ENCODE measurements at places on chromosomes 2 and 18.

GRCh38 chr18:50847192-50847591 is 27.4 kb upstream of the MRO start:
- DNase-seq = no peak

- DNase-seq = no peak
These were observed 133.2 kb downstream of the TMEM17 start for GRCh38 chr2:62372824-62373223.

GRCh38 chr2:43268066-43268953 is 41.9 kb upstream of the ZFP36L2 start:
- no peak for DNase-seq

DNA sequence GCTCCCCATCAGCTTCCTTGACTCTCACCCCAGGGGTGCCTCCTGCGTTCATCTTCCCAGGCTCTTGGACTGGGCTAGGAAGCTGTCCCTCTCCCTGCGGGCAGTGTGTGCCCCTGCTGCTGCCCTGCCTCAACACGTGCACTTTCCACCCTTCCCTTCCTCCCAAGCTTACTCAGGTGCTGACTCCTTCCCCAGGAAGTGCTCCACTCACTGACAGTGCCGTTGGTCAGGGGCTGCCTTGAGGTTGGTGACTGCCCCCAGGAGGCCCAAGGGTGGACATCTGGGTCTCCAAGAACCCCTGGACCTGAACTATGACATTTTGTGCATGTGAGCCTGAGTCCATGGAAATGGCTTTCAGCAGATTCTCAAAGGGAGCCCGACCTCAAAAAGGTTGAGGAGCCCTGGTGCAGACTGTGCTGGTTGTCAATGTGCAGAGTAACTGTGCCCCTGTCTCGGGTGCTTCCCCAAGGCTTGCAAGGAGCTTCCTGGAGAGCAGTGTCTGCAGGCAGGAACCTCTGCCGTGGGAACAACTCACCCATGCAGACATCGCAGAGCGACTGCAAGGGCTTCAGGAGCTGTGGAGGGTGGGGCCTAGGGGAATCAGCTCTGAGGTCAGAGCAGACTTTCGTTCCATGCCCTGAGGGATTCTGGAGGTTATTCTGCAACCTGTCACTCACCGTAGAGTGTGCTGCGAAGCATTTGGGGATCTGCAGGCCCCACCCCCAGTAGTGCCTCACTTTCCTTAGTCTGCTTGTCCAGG is 116.5 kb upstream of the MCFD2 start:
- DNase-seq = no peak

DNA sequence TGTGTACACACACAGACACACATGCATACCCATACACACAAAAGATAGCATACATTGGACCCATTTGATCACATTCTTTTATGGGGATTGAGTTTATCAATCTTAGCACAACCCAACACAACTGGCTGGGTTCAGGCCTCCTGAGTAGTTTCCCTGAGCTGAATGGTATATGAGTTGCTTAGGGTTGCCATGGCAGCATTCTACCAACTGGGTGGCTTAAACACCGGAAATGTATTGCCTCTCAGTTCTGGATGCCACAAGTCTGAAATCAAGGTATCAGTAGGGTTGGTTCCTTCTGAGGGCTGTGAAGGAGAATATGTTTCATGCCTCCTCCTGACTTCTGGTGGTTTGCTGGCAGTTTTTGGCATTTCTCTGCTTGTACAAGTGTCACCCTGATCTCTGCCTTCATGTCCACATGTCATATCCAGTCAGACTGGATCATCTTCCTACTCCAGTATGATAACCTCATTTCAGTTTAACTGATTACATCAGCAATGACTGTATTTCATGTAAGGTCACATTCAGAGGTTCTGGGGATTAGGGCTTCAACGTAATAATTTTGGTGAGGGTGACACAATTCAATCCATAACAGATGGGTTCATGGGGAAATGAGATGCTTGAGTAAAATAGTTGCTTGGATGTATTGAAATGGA is 212.7 kb downstream of the KCNE4 start:
- no peak for DNase-seq

- no peak for DNase-seq
These were observed 466.1 kb upstream of the MC4R start for GRCh38 chr18:60838677-60839076.

- DNase-seq = no peak
These were observed 47.8 kb upstream of the CREB1 start for GRCh38 chr2:207481924-207482323.

DNA sequence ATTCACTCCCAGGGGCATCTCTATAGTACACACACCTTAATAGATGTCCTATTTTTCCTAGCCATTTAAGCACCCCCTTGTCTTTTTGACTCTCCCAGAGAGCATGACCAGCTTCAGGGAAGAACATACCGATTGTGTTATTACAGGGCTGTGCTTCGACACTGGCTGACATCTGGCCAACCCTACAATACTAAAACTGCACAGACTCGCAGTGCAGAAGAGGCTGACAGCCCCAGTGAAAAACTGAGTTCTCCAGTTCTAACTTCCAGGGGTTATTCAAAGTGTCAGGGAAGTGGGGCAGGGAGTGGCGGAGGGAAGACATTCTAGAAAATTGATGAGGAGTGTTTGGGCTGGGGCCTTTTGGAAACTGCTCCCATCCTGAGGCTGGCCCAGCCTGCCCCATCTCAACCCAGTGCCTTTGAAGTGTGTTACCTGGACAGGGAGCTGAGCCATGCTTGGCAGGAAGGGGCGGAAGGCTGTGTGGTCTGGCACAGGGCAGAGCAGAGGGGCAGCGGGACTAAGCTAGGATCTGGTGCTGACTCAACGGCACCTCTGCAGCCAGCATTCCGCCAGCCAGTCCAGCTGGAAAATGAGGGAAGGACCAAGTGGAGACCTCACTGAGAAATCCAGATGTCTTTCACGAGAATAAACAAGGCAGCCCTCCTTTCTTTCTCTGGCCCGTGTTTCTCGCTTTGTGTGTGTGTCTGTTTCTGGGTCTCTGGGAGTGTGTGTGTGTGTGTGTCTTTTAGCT is 15.4 kb upstream of the IGFBP5 start:
- DNase-seq = no peak

DNA sequence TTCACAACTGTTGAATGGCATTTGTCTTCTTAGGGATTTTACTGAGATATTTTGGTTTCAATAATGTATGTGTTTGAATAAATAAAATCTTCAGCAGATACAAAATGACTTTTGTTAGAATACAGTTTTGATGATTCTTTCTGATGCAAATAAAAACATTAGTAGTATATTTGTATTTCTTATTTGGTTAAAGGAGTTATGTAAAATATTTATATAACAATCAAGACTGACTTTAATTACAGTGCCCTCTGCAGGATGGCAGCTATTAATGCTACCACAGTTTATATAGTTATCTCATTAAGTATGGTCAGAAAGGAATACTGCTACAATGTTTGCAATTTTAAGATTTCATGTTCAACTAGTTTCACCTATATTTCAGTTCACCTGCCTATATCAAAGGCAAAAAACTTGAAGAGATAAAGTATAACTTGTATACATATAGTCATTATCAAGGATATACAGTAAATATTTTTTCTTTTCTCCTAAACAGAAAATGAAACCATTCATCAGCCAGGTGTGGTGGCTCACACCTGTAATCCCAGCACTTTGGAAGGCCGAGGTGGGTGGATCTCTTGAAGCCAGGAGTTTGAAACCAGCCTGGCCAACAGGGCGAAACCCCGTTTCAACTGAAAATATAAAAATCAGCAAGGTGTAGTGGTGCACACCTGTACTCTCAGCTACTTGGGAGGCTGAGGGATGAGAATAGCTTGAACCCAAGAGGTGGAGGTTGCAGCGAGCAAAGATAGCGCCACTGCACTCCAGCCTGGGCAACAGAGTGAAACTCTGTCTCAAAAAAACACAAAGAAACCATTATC is 19.8 kb downstream of the ARL5A start:
- no peak for DNase-seq

GRCh38 chr2:216583606-216584005 is 49.6 kb upstream of the IGFBP2 start:
- no peak for DNase-seq

DNA sequence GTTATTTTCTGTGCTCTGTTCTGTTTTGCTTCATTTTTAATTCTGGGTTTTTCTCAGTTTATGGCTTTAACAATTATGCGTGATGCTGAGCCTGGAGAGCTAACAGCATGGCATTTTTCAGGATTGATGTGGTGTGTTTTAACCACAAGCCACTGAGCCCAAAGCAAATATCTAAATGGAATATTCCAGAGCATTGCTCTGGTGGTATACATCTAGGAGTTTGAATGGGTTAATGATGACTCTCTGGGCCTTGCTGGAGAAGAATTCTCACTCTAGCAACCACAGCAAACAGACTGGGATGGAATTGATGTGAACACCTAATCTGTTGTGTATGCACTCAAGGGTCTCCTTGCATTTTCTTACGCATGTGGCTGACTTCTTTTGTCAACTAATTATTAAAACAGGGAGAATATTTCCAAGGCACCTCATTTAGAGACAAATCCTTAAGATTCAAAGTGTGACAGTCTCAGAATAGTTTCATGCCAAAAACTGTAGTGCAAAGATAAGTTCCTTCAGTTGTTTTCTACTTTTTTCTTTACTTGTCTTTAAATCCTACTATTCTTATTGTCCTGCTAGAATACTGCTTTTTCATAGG is 164.0 kb downstream of the DTNA start:
- DNase-seq = no peak

DNA sequence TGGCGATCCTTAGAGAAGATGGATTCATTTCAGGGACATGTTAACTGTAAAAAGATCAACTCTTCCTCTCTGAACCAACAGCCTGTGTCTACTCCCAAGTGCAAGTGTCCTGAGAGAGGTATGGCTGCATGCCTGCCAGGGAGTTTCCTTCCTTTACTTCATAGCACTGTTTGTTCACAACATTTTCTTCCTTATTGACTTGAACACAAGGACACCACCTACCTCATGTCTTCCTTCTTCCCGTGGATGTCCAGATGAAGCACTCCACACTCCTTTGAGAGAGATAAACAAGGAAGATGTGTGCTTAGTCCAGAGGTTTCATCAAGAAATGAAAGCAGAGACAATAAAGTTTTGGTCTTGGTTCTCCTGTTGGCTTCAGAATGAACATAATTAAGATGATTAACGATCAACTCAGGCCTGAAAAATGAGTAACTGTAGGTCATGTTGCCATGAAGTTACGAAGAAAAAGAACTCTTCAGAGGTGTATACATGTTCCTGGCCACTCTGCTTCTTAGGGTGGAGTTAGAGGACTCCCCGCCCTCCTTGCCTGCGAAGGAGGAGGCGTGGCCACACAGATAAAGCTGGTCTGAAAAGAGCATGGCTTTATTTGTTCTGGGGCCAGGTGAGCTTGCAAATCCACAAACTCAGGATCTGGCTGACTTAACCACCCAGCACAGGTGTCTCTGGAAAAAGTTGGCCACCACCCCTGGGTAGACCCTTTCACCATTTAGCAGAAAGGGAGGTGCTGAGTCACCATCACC is 155.0 kb upstream of the KCTD1 start:
- DNase-seq = no peak
